Breast epithelium (tissue), 4 donors: ENCODE measurements at places on chromosomes 5 and 9.

DNA sequence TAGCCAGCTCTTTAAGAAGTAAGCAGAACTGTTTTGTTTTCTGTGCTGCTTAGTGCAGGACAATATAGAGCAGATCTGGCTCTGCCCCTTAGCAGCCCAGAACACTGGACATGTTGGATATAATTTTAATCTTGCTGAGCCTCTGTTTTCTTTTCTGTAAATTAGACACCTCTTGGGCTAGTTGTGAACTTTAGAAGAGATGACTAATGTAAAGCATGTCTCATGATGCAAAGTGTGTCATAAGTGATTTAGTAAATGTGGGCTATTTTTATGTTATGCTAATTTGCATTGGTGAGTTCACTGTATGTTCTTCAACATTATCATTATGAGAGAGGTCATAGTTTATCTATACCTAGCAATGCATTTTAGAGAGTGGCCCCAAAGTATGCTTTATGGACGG, 156.1 kb upstream of the ADAMTSL1 start:
- DNase-seq: no peak

DNA sequence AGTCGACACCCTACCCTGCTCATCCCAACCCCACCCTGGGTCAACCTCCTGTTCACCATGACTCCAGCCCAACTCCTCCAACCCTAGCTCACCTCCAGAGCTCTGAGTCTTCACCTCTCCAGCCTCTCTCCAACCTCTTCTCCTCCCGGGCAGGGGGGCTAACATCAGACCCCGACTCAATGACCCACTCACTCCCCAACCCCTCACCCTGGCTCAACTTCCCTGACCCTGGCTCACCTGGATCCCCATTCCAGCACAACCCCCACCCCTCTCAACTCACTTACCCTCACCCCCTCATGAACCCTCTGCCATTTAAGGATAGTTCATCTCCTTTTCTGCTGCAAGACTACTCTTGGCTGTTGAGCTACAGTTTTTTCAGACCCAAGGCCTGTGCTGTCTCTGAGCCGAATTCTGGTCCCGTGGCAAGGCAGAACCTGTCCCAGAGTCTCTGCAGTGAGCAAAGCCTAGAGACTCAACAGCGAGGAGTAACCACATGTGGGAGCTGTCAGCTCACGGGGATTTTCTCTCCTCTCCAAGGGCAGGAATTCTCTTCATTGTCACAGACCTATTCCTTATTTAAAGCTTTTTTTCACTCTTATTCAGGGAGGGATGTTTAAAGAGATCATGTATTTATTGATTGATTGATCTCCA, 29.8 kb downstream of the ANKRD33B start:
- DNase-seq: no peak

GRCh38 chr5:168699002-168699401, 119.8 kb upstream of the PANK3 start:
- DNase-seq: no peak

DNA sequence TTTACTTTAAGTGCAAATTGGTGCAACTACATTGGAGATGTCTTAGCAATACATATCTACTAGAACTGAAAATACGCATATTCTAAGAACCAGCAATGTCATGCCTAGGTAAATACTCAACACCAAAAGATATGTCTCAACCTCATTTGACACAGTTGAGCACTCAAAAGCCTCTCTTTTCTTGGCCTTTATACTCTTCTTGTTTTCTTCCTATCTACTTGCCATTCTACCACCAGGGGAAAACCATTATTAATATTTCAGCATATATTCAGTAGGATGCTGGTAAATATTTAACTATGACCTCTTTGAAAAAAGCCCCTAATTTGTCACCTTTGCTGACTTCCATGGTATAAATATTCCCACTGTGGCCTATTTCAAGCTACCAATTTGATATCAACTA, 443.8 kb downstream of the LRRC70 start:
- no peak for DNase-seq

GRCh38 chr5:69078921-69079540, 14.8 kb upstream of the SLC30A5 start:
- DNase-seq: no peak

DNA sequence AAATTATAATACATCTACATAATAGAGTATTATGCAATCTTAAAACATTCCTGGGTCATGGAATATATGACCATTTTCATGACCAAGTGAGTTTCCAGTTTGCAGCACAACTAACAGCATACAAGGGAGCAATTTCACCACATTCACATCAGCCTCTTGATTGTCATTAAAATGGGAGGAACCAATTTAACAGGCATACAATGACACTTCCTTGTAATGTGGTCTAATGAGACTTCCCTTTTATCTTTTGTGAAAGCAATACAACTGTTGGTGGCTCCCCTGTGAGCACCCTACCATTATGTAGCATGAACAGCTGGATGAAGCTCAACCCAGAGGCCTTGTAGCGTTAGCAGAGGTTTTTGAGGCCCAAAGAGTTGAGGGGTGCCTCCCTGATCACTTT, 13.6 kb upstream of the TMOD1 start:
- DNase-seq: no peak

GRCh38 chr5:167916261-167916691, 375.2 kb upstream of the WWC1 start:
- no peak for DNase-seq

DNA sequence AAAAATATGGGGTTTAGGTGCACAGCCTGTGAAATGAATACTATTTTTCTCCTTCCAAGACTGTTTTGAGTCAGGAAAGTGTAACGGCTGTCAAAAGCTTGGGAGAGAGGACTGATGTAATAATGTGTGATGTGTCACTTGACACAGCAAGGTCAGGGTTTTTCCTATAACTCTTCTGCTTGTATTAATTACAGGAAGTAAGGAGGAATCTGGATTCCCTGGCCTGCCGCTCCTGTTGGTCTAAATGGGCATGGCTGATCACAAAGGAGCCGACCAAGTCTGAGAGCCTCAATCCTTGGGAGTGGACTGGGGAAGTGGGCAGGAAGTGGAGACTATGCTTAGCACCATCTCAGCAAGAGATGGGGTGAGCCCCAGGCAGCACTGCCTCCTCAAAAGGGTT, 16.7 kb upstream of the SLC28A3 start:
- no peak for DNase-seq

DNA sequence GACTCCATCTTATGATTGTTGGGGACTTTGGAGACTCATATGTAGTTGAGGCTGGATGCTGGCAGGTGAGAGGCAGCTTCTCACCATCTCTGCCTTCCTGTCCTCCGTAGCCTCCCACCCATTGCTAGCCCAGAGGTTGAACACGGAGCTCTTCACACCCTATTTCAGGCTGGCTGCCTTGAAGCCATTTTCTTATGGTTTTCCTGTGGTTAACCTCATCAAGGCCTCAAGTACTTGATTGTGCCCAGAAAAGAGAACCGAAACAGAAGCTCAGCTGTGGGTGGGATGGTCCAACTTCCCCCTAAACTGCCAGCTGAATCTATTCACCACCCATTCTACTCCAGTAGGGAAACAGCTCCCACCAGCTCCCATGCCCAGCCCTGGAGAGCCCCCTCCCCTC, 102.9 kb downstream of the LIFR start:
- no peak for DNase-seq

DNA sequence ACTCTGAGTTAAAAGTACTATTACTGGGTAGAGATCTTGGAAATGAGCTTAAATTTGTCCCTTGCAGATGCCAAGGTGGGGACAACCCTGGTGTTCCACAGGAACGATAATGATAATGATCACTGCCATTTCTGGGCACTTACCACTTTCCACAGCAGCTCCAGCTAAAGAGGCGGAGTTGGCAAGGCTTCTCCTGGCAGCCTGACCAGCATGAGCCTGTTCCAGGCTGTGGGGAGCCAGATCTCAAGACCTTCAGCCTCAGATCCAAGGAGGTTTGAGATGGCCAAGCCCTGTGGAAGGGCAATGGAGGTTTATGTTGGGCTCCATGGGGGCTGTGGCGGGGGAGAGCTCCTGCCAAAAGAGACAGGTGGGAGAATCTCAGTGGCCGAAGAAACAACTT, 244.9 kb upstream of the MVB12B start:
- no peak for DNase-seq

DNA sequence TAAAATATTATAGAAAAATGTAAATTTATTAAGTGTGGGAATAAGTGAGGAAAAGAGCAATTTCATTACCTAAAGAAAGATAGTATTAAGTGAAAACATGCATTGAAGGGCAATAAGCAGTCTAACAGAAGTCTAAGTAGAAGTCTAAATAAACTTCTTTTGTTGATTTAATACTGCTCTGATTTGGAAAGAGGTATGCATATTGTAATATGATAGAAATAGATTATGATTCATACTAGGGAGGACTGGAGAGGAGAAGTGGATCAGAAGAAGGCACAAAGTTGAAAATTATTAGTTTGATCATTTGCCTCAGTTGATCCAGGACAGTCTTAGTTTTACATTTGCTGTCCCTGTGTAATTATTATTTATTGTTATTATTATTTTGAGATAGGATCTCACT, 6.6 kb upstream of the ERBIN start:
- DNase-seq: no peak

- no peak for DNase-seq
Measured at GRCh38 chr5:40669606-40670390, 9.9 kb upstream of the PTGER4 start.

- no peak for DNase-seq
Measured at GRCh38 chr9:131271506-131271931, 4.8 kb downstream of the FAM78A start.

DNA sequence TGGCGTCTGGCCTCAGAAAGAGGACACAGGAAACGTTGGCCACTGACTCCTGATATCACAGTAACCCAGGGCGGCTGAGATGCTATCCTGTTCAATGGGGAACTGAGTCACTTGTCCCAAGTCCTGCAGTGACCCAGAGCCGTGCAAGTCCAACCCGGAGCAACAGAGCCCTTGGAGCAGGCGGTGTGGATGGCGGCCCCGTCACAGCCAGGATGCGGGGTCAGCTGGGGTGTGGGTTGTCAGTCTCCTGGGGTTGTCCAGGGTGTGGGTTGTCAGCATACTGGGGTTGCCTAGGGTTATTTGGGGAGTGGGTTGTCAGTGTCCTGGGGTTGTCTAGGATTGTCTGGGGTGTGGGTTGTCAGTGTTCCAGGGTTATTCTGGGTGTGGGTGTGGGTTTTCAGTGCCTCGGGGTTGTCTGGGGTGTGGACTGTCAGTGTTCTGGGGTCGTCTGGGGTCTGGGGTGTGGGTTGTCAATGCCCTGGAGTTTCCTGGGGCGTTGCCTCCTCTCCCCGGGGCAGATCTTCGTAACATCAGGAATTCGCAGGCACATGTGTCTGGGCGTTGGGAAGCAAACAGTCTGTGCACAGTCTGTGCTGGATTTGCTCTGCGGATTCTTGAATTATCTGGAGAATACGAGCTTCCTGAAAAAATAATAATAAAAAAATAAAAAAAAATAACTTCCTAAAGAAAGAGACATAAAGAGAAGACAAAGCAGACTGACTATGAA, 257.5 kb downstream of the PARP8 start:
- no peak for DNase-seq

GRCh38 chr5:9505225-9505624, 40.6 kb downstream of the SEMA5A start:
- no peak for DNase-seq
